Left lung (tissue), 14 donors: ENCODE measurements at places on chromosomes 1 and 21. TPM values are rescaled to one million over a fixed set of nuclear protein-coding genes. Genes with fewer than 3 reads are reported as not detected.

Gene LHX8
- total RNA-seq, result not detected

- peaks cover 18% of the 10 kb centered on the region for H3K36me3 ChIP-seq
- peaks cover 63% of the 10 kb centered on the region for H3K4me1 ChIP-seq
- H3K4me3 ChIP-seq, result peak overlapping the region; percentile 73
- DNase-seq, result peak; percentile 88
Measured at GRCh38 chr1:54404939-54405897, 976 bp downstream of the SSBP3 start.

GRCh38 chr1:36525166-36525565 is 42.5 kb upstream of the CSF3R start:
- H3K36me3 ChIP-seq, result no peaks in the 10 kb centered on the region
- DNase-seq, result no peak
- no peak overlapping the region for H3K27ac ChIP-seq
- H3K27me3 ChIP-seq, result peaks cover 14% of the 10 kb centered on the region

- no peak for DNase-seq
- no peaks in the 10 kb centered on the region for H3K27me3 ChIP-seq
- H3K4me1 ChIP-seq, result peaks cover 21% of the 10 kb centered on the region
- H3K27ac ChIP-seq, result no peak overlapping the region
- no peaks in the 10 kb centered on the region for H3K36me3 ChIP-seq
Measured at GRCh38 chr1:41776891-41777441, 141.8 kb downstream of the HIVEP3 start.

Gene WNT9A
- total RNA-seq, result 4.6 TPM

Gene NBPF4
- total RNA-seq, result not detected

Gene NTRK1
- 0.97 TPM for total RNA-seq

DNA sequence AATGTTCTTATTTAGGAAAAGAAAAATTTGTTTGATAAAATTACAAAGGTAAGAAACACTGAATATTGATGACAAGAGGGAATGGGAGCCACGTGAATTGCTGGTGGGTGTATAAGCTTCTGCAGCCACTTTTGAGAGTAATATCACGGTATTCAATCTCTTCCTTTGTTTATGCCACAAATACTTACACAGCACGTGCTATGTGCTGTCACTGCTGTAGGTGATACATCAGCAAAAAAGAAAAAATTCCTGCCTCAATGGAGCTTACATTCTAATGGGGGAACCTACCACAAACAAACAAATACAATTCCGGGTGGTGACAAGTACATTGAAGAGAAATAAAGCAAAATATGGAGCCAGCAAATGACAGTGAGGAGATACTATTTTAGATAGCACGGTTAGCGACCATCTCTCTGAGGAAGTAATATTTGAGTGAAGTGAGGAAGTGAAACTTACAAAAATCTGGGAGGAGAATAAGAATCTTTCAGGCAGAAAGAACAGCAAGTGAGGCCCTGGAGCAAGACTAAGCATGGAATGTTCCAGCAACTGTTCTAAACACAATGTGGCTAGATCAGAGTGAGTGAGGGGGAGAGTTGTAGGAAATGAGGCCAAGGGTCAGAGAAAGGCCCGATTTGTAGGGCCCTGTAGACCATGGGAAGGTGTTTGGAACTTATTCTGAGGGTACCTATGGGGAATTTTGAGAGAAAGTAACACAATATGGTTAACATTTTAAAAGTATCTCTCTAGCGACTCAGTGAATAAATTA is 2.6 kb upstream of the FCRLB start:
- no peak overlapping the region for H3K4me3 ChIP-seq
- H3K27me3 ChIP-seq, result peaks cover 72% of the 10 kb centered on the region
- no peaks in the 10 kb centered on the region for H3K4me1 ChIP-seq
